ENCODE measurements at places on chromosomes 7 and 10.

DNA sequence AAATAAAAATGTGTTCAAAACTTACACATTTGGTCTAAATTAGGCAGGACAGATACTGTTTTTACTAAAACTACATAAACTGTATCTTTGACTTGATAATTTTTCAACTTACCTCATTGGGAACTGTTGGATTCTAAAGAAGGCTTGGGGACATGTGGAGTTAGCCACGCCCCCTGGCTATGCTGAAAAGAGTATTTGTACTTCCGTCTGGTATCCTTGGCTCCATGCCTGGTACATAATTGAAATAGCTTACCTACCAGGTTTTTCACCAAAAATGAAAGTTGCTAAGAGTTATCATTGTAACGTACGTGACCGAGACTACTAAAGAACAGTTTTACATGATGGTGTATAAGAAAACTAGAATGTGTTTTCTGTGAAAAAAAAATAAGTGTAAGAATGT, 604.8 kb upstream of the IGFBP3 start:
- DNase-seq = no peak

- peak; percentile 69 for DNase-seq
These were observed 10.6 kb downstream of the LRIT2 start for GRCh38 chr10:84214612-84215235.

GRCh38 chr10:75066271-75066670, 45.2 kb upstream of the SAMD8 start:
- DNase-seq = no peak

DNA sequence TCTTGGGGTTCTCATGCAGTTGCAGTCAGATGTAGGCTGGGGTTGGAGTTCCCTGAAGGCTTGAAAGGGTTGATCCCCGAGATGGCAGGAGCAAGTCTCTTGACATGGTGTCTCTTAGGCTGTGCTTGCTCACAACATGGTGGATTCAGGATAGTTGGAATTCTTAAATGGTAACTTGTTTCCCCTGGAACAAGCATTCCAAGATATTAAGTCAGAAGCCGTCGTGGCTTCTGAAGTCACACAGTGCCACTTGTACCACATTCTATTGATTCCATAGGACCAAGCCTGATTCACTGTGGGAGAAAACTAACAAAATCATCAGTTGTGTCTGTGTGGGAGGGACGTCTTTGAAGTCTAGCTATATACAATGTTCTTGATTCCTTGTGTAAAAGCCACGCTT, 3.5 kb upstream of the SLC35B4 start:
- no peak for DNase-seq

- DNase-seq = no peak
These were observed 2.4 kb downstream of the EIF4H start for GRCh38 chr7:74176555-74176954.

DNA sequence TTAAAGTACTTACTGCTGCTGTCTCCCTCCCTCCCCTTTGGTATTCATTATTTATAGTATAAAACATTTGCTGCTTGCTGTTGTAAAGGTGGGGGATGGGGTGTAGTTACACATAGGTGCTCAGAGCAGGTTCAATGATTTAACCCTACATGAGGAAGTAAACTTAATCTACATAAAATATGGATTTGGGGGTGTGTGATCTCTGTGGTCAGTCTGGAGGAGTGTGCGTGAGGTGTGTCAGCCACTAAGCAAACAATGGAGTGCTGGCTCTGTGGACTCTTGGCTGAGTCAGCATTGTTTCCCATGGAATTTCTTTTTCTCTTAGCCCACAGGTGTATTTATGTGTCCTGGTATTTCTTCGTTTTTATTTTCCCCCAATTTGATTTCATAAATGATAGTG, 133.9 kb downstream of the AUTS2 start:
- no peak for DNase-seq

- no peak for DNase-seq
These were observed 65.9 kb upstream of the HECTD2 start for GRCh38 chr10:91344117-91344856.
